NCI-H345 (cell line): ENCODE measurements at places on chromosomes 12 and 14.

- DNase-seq, result no peak
These were observed 8.4 kb downstream of the PPP2R3C start for GRCh38 chr14:35113308-35113950.

- DNase-seq, result no peak
These were observed 425.6 kb downstream of the NRXN3 start for GRCh38 chr14:78595797-78596196.

GRCh38 chr12:10012630-10013330 lies 2.4 kb downstream of the CLEC12B start:
- no peak for DNase-seq

DNA sequence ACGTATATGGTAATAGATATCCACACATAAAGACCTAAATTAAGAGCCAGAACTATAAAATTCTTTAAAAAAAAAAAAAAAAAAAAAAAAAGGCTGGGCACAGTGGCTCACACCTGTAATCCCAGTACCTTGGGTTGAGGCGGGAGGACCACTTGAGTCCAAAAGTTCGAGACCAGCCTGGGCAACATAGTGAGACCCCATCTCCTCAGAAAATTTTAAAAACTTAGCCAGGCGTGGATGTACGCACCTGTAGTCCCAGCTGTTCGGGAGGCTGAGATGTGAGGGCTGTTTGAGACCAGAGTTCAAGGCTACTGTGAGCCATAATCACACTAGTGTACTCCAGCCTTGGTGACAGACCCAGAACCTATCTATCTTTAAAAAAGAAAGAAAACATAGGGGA lies 4.3 kb downstream of the BTBD7 start:
- DNase-seq, result no peak

DNA sequence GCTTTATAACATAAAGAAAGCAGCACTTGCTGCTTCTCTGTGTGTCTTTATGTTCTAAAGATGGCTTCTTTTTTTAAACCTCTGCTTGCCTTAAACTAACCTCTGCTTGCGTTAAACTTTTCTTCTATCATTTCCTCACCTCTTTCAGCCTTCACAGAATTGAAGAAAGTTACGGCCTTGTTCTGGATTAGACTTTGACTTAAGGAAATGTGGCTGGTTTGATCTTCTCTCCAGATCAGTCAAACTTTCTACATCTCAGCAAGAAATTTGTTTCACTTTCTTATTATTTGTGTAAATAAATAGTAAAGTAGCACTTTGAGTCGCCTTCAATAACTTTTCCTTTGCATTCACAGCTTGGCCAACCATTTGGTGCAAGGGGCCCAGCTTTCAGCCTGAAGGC lies 64.2 kb downstream of the CMAS start:
- DNase-seq, result no peak

DNA sequence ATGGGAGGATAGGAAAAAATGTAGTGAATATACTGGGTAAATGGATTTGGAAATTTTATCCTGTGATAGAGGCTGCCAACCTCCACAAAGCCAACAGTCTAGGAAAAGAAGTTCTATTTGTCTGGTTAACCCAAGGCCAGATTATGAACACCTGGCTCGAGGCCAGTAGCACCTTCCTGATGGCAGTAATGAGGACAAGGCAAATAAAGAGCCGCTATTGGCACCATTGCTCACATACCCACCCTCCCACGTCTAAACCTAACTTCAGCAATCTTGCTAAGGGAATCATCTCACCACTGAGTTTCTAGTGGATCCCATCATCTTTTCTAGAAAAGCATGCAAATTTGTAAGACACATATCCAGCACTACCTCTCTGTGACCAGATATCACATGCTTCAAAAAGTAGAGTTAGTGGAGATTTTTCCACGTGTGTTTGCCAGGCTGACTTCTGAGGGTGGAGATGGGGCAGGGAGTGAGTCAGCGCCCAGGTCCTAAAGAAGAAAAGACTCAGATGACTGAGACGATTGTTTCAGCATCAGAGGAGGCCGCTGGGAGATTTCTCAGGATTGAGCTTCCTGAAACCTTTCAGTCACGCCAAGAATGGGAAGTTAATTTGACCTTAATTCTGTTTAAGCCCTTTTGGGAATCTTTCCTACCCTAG lies 362.9 kb downstream of the EMP1 start:
- DNase-seq, result peak; percentile 11

DNA sequence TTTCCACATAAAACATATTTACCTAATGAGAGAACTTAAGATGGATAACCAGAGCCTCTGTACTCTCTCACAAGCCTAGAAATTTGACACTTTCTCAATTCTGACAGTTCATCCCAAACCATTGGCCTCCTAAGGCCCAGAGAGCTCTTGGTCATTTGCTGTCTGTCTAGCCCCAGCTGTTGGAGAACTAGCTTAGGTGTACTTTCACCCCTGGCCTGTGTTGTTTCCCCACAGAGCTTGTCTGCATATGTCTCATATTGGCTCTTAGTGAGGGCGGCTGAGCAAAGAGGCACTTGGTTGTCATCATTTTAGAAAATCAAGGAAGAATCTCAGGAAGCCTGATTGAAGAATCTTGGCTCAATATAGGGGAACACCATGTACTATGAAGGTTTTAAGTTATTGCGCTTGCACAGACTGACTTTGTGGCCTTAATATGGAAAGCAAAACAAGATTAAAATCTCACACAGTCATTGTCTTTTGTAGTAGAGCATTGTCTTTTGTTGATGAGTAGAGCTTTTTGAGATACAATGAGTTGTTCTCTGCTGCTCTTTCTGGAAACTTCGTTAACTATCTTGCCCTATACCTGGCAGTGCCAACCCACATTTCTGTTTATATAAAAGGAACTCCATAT lies 324.6 kb downstream of the RAD51B start:
- no peak for DNase-seq

- peak; percentile 15 for DNase-seq
These were observed 94.7 kb upstream of the OR4E1 start for GRCh38 chr14:21768116-21768874.

GRCh38 chr12:61870658-61871484 lies 389.3 kb upstream of the USP15 start:
- no peak for DNase-seq

DNA sequence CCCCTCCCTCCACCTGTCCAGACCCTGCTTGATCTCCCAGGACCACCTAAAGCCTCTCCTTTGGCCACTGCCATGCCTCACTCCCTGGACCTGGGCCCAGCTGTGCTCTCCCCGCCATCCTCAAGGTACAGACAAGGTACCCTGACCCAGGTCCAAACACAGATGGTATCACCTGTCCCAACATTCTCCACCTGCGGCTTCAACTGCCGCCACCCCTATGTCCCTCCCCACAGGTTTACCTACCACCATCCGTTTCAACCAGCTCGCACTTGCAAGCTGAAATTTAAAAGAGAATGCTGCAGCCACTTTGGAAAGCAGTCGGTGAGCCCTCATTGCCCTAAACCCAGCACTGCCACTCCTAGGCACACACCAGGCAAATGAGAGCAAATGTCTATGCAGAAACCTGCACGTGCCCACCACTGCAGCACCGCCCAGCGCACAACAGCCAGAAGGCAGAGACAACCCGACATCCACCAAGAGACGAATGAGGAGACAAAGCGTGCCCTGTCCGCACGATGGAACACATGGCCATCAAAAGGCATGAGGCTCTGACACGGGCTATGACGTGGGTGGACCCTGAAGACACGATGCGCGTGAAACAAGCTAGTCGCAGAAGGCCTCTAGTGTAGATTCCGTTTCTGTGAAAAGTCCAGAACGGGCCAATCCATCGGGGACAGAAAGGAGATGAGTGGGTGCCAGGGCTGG lies 71.0 kb downstream of the RFLNA start:
- DNase-seq, result no peak

GRCh38 chr14:101249676-101250036 lies 311.6 kb upstream of the DIO3 start:
- no peak for DNase-seq

DNA sequence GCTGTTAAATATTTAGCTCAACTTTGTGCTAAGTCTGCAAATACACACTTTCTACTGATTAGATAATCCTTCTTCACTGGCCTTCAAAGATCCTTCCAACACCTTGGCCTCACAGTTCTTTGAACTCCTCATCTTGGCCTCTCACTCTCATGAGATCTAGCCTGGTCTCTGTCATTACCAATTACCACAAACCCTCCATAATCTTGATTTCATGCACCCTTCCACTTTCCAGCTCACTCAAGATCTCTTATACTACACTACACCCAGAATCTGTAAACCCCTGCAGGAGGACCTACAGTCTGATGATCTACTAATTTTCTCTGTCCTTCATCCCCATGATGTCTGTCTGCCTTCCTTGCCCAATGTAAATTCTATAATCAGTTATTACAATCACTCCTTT lies 71.1 kb downstream of the DUSP16 start:
- no peak for DNase-seq

GRCh38 chr12:89140602-89141238 lies 211.6 kb downstream of the DUSP6 start:
- no peak for DNase-seq

DNA sequence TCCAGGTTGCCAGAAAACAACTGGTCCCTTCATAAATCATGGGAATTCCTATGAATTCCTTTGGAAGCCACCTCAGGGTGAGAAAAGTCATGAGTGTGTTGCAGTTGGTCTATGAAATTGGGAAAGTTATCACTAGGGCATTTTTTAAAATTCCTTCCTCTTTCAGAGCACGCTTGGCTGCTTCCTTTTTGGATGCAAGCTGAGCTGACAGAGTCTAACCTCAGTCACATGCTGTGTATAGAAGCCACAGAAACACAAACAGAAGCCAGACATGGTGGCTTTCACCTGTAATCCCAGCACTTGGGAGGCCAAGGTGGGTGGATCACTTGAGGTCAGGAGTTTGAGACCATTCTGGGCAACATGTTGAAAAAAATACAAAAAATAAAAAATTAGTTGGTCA lies 21.7 kb upstream of the HELB start:
- DNase-seq, result no peak

GRCh38 chr12:100995201-100995600 lies 200.6 kb downstream of the ANO4 start:
- no peak for DNase-seq

- DNase-seq, result peak; percentile 13
These were observed 121.5 kb downstream of the CALM1 start for GRCh38 chr14:90518069-90518940.
